ENCODE measurements at places on chromosomes 7 and 10.

DNA sequence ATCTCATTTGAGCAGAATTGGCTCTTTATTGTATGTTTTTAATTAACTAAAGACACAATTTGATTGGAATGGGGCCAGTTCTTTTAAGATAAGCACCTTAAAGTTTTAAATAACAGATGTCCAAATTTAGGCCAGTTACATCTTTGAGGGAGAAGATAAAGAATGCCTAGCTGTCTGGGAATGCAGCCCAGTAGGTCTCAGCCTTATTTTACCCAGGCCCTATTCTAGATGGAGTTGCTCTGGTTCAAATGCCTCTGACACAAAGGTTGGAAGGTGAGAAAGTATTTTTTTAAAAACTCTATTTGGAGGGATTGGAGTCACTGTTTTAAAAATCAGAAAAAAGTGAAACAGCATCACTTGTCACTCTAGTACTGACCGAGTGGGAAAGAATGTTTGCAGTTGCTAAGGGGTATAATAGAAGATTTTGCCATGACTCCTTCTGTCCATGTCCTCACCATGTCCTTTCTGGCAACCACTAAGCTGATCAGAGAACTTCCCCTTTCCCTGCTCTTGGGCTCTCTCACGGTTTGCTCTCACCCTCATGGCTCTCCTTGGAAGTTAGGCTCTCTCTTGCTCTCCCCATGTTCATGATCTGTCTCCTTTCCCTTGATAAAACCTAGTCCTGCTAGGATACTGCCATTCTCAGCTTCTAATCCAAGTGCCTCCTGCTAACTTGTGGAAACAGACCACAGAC, 238.2 kb upstream of the AGK start:
- DNase-seq = no peak

DNA sequence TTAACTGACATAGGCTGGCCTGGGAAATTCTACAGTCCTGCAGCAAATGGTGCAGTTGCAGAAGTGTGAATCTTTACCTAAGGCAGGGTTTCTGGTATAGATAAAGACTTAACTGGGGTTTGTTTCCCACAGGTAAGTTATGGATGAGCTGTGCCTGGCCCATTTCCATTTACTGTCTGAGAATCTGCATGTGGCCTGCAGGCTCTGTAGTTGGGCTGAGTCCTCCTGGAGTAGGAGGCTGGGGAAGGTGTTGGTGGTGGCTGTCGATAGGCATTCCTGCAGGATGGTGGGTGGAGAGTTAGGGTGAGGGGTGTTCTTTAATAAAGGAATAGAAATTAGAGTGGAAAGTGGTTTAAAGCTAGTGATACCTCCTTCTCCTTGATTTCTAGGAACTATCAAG, 193.5 kb downstream of the AUTS2 start:
- DNase-seq = no peak

GRCh38 chr7:107201795-107202450, 33.1 kb downstream of the HBP1 start:
- DNase-seq = peak; percentile 6

DNA sequence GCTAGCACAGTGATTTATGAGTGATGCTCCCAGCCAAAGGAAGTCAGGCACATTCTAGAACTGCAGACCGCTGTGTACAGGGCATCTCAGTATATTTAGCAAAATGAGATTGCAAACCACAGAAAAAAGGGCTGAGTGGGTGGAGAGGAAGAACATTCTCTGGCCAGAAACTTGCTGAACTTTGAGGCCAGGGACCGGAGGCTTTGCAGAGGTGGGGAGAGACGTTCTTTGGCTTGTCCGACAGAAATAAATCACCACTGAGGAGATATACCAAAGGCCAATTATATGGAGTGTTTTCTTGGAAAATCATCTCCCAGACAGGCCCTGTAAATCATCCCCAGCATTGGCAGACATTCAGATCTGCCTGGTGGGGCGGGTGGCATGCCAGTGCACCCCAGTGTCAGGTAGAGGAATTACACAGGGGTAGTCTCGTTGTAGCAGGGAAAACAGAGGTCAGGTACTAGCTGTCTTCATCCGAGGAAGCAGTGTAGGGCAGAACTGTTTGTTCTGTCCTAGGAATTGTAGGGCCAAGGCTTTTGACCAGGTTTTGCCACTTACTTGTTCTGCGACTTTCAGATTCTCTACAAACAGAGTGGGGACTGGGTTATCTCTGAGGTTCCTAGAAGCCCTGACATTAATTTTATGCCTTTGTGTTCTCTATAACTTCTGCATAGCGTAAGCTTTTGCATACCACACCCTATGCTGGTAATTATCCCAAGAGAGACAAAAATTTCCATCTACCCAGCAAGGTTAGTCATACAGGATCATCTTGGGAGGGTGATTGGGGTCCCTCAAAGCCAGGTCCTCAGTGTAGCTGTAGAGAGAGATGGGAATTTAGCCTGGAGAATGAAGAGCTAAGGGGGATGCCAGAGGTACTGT, 655.6 kb downstream of the LRMDA start:
- peak; percentile 43 for DNase-seq

DNA sequence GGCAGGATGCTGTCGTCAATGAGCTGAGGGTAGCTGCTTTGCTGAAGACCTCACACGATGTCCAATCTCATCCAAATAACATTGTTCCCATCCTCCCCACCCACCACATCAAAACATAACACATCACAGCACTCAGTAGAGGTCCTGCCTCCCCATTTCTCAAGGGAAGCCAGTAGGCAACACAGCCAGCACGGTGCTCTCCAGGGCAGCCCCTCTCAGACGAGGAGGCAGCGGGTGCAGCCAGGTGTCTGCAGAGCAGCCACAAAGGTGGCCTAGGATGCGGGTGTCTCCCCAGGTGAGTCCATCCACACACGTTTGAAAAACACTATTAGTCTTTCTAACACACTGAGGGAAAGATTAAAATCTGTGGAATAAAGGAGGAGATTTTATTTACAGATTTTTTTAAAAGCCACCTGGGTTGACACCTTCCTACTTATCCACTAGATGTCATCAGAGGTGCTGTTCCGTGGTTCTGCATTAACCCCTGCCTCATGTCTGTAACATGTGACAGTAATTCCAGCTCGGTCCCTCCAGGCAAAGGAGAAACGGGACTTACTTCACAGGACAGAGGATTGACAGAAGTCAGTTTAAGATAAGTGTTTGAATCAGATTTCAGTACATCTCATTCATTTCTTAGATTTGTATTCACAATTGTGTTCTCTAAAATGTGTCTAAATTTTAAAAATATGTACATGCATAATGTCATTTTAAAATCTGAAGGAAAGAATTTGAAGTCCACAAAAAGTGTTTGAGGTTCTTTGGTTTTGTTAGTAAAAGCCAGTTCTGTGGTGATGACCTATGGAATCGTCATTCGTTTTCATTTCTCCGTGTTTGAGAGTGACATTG, 68.0 kb downstream of the LANCL2 start:
- peak; percentile 32 for DNase-seq

- DNase-seq = peak; percentile 5
Measured at GRCh38 chr10:109205929-109206585, 717.3 kb downstream of the XPNPEP1 start.

DNA sequence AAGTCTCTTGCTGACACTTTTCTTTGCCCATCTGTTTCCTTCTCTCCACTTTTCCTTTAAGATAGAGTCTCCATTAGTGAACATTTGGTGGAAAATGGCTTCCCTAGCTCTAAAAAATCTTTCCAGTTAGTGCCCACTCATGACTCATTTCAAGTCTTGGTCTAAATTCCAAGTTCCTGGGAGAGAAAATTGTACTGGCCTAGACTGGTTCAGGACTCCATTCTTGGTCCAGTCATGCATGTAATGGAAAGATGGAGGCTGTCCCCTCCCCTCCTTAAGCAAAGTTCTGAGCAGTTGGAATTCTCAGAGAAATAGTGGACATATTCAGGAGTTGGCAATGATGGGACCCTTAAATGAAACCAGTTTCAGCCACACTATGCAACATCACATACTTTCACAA, 3.8 kb upstream of the ALDH18A1 start:
- DNase-seq = no peak

- DNase-seq = no peak
Measured at GRCh38 chr7:134690614-134691504, 44.2 kb downstream of the BPGM start.

- DNase-seq = peak; percentile 13
Measured at GRCh38 chr10:59265141-59265540, 88.7 kb downstream of the PHYHIPL start.

GRCh38 chr10:119449760-119450461, 92.6 kb downstream of the RGS10 start:
- no peak for DNase-seq

DNA sequence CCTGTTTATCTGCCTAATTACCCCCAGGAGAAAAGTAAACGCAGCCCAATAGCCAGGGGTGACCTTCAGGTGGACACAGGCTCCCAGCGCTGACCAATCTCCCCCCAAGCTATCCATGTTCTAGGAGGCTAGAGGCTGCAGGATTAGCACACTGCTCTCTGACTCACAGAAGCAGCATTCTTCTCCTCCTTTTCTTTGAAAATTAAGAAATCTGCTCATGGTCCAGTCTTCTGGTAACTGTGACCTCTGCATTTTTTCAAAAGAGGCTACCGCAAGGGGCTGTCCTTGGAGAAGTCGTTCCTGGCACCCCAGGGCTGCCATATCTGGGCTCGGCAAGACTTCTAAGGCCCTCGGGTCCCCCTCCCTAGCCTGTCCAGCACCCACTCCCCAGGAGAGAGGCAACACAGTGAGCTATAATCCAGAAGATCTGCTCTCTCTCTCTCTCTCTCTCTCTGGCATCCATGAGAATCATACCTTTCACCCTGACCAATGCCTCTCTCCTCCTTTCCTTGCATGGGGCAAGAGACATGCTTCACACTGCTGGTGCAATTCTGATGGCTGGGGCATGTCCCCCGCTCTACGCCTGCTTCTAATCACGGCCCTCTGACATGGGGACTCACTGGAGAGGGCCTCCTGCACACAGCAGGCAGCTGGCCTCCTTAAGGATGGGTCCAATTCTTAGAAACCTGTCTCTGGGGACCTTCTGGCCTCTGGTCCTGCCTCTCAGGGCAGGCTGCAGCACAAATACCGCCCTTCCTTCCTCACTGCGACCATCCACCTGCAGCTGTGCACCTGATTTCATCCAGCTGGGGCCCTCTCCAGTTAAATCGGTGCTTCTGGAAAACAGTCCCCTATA, 27.3 kb downstream of the ANXA11 start:
- DNase-seq = no peak

GRCh38 chr7:56062382-56062781, 1.7 kb upstream of the SUMF2 start:
- peak; percentile 52 for DNase-seq

DNA sequence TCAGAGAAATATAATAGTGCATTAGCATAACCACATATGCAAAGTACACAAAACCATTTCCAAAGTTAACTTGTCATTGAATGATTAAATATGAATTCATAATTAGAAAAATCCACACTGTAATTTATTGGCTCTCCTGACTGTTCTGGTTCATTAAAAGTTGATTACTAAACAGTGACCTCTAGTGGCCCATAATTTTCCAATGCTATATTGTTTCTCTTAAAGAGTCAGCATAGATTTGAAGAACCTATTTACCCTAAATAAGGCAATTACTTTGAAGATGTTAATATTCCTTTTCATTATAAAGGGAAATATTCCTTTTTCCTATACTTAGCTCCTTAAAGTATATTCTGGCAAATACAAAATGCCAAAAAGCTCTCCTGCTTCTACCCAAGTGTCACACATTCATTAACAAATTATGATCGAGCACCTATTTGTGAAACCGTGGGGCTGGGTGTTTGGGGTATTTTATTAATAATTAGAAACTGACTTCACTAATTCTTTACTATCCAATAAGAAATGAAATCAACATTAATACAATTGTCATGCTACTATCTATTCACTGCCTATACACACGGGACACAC, 86.2 kb downstream of the HIBADH start:
- peak; percentile 60 for DNase-seq

GRCh38 chr10:126302826-126303665, 85.2 kb downstream of the ADAM12 start:
- DNase-seq = peak; percentile 18

DNA sequence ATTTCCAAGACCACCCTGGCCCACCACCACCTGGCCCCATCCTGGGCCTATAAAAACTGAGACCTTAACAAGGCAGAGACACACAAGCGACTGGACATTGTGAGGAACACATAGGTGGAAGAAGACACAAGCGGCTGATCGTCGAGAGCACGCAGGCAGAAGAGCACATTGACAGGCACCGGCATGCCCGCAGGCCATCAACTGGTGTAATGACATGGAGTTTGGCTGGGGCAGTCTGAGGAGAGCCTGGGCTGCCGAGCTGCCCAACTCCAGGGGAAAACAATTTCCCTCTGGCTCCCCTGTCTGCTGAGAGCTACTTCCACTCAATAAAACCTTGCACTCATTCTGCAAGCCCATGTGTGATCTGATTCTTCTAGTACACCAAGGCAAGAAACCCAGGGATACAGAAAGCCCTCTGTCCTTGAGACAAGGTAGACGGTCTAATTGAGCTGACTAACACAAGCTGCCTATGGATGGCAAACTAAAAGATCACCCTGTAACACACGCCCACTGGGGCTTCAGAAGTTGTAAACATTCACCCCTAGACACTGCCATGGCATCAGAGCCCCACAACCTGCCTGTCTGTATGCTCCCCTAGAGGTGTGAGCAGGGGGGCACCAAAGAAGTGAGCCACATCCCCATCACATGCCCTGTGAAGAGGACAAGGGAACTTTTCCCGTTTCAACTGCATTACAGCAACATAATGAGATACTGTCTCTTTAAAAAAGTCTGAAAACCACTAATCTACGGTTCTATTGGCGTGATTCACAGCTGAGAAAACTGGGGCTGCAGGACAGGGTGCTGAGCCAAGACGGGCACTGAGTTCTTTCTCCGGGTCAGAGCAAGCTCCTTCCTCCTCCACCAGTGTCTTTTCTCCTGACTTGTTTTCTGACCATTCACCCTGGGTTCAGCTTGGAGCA, 18.5 kb upstream of the TNS3 start:
- DNase-seq = peak; percentile 9

GRCh38 chr7:11714676-11715075, 117.3 kb downstream of the THSD7A start:
- no peak for DNase-seq

DNA sequence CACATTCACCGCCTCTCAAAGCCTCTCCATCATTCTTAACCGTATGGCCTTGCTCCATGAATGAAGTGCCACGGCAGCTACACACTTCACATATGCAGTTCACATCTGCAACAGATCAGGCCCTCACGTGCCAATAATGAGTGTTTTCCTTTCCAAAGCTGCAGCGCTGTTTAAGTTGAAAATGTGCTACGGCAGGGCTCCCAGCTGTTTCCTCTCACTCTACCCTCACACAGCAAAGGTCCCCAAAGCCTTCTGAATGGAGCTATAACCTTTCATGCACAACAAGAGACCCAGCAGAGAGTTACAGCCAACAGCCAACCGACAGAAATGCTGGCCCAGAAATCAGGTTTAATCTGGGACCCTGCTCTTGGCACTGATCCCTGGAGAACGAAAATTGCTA, 236.1 kb downstream of the ELMO1 start:
- DNase-seq = no peak

All from OCI-M1 (cell line).